ENCODE measurements at places on chromosomes 6 and 20.

DNA sequence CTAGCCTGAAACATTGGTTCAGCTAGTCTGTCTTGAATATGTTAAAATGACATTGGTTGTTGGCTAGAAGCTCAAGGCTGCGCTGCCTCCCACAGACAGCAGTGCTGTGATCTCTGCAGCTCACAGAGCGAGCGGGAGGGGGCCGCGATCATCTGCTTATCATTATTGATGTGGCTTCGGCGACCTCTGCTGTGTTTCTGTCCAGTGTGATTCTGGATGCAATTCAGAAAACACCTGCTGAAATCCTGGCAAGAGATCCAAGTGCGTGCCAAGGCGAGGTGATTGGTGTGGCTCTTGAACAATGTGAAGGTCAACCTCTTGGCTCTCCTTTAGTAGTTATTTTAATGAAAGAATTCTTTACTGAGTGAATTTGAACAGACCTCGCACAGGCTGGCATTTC is 142.3 kb upstream of the SASH1 start:
- DNase-seq = no peak

- DNase-seq = no peak
Measured at GRCh38 chr6:133040094-133040802, 200.9 kb upstream of the EYA4 start.

DNA sequence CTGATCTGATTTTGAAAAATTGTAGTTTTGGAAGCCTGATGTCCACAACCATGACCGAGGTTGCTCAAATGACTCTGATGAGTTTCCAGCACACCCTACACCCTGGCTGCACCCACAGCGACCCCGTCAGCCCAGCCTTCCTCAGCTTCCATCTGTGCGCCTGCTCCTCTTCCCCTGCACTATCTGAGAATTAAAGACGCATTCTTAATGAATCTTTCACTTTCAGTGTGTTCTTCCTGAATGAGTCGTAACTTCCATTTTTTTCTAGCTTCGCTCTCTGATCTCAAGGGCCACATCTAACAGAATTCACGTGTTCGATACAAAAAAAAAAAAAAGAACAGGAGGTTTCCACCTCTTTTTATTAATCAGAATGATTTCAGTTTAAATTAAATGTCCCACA is 21.3 kb upstream of the RREB1 start:
- DNase-seq = no peak

DNA sequence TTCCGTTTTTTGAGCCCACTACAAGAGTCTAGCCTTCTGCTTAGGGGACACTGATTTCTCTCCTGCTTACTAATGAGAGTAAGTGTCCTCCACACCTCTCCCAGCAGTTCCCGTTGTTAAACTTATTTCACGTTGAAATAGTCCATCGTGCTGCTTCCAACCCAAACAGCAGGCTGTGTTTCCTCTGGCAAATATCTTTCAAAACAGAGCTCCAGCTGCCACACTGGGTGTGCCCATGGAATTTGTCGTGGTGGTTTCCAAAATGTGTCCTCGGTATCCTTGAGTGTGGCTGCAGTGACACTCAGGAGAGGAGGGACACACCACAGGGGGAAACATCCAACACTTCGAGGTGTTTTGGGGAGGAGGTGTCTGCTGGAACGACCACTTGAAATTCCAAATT is 176.5 kb upstream of the RALGAPA2 start:
- DNase-seq = no peak

DNA sequence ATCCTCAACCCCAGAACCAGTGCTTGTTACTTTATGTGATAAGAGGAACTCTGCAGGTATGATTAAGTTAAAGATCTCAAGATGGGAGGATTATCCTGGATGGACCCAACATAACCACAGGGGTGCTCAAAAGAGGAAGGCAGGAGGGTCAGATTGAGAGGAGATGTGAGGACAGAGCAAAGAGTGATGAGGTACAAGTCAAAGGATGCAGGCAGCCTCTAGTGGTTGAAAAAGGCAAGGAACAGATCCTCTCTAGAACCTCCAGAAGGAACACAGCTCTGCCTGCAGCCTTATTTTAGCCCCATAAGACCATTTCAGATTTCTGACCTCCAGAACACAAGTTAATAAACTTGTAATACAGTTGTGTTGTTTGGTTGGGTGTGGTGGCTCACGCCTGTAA is 41.2 kb downstream of the PDSS2 start:
- no peak for DNase-seq

- no peak for DNase-seq
Measured at GRCh38 chr6:28205879-28206278, 19.2 kb upstream of the ZSCAN9 start.

DNA sequence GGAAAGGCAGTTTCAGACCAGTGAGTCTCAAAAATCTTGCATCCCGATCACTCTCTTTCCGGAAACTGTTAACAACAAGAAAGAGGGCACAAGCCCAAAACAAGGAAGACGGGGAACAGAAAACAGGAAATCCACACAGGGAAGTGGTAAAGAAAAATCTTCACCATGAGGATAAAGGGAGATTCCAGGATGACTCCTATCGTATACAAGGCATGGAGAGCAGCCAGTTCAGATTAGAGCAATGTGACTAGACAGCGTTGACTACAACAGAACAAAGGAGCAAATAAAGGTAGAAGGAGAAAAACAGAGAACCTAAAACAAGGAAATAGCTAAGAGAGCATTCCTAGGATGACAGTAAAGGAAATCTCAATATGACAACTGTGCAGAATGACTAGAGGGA is 26.5 kb downstream of the VNN1 start:
- no peak for DNase-seq

Data from H1 (cell line).